IMR-90 (cell line): ENCODE measurements at places on chromosomes 3 and 15. TPM values are rescaled to one million over a fixed set of nuclear protein-coding genes. Genes with fewer than 3 reads are reported as not detected.

DNA sequence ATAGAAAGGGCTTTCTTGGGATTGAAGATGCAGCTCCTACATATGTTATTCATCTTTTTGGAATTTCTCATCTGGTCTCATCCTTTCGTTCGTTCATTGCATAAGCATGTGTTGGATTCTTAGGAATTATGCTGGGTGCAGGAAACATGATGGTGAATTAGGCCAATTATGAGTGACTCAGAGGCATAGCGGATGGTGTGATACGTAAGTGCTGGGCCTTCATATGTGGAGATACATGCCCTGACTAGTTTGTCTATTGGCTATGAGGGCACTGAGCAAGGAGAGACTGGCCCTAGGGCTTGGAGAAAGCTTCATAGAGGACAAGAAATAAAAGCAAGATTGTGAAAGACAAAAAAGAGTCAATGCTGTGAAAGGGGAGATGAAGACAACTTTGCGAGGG lies 235.1 kb downstream of the MYRIP start:
- no peak for DNase-seq

DNA sequence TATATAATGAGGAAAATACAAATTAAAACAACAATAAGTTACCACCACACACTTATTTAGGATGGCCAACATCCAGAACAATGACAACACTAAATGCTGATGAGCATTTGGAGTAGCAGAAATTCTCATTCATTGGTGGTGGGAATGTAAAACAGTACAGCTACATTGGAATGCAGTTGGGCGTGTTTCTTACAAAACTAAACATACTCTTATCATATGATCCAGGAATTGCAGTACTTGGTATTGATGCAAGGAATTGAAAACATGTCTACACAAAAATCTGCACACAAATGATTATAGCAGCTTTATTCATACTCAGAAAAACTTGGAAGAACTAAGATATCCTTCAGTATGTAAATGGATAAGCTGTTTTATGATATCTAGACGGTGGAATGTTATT lies 594.2 kb downstream of the ZBBX start:
- DNase-seq: no peak

DNA sequence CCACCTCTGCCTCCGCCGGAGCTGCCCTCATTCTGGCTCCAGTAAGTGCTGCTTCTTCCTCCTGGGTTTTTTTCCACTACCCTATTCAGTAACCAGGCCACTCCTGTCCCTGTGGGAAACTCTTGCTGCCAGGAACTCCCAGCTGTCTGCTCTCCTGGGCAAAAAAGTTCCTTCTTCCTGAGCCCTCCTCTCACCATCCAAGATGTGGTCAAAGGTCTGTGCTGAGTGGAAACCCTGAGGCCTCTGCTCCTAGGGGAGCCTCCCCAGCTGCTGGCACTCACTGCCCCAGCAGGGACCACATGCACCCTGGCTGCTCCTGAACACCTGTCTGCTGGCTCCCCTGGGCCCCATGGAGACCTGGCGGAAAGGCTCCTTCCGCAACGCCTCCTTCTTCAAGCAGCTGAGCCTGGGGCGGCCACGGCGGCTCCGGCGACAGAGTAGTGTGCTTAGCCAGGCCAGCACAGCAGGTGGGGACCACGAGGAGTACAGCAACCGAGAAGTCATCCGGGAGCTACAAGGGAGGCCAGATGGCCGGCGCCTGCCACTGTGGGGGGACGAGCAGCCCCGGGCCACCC lies 454 bp downstream of the C15orf62 start:
- DNase-seq: no peak

DNA sequence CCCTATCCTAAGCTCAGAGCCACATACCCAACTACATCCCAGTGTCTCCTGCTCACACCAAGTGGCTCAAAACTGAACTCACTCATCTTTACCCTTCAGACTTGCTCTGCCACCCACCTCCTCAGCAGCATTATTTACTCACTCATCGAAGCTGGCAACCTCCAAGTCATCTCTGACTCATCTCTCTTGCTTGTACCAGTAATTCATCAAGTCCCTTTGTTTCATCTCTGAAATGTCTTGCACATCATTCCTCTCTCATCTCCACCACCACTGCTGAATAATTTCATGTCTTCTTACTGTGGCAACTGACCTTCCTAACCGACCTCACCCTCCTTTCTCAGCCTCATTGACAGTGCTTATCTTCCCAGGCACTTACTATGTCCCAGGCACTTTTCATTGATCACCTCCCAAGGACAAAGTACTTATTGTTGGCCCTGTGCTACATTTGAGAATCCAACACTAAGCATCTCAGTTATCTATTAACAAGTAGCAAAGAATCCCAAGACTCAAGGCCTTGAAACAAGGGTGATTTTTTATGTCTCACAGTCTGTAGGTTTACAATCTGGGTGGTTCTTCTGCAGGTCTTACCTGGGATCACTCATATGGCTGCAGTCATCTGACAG lies 82.0 kb downstream of the MRPL46 start:
- peak; percentile 32 for DNase-seq

GRCh38 chr3:171907761-171908160 lies 64.6 kb downstream of the TMEM212 start:
- no peak for DNase-seq

GRCh38 chr3:72050048-72050632 lies 265.2 kb upstream of the PROK2 start:
- DNase-seq: no peak

MEX3B gene
- total RNA-seq: 3.6 and 6.7 TPM in 2 replicates

SPTBN5 gene
- total RNA-seq: under 0.01 TPM in 2 replicates

FBXW12 gene
- total RNA-seq: not detected in 2 replicates

TMEM87A gene
- total RNA-seq: 45.3 and 67.2 TPM in 2 replicates

CIDEC gene
- not detected in 2 replicates for total RNA-seq

CLDN18 gene
- not detected in 2 replicates for total RNA-seq
